Endothelial cell of umbilical vein (primary cell): ENCODE measurements at places on chromosomes 3 and 15.

DNA sequence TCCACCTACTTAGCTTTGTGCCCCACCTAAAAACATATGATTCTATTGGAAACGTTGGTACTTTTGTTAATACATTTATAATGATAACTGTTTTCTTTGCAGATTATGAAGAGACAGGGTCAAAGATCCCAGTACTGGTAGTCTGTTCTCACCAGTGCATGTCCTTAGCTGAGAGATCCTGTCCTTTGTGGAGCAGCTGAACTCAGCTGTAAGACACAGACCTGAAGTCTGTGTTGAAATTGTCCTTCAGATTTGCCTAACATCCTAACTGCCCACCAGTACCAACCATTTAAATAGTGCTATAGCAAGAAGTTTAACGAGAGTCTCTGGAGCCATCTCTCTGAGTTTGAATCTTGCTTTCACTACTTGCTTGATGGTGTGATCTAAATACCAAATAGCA is 398.7 kb downstream of the FEZF2 start:
- no peak for DNase-seq

- no peak for DNase-seq
These were observed 447.3 kb upstream of the KCNMB2 start for GRCh38 chr3:178088963-178089362.

DNA sequence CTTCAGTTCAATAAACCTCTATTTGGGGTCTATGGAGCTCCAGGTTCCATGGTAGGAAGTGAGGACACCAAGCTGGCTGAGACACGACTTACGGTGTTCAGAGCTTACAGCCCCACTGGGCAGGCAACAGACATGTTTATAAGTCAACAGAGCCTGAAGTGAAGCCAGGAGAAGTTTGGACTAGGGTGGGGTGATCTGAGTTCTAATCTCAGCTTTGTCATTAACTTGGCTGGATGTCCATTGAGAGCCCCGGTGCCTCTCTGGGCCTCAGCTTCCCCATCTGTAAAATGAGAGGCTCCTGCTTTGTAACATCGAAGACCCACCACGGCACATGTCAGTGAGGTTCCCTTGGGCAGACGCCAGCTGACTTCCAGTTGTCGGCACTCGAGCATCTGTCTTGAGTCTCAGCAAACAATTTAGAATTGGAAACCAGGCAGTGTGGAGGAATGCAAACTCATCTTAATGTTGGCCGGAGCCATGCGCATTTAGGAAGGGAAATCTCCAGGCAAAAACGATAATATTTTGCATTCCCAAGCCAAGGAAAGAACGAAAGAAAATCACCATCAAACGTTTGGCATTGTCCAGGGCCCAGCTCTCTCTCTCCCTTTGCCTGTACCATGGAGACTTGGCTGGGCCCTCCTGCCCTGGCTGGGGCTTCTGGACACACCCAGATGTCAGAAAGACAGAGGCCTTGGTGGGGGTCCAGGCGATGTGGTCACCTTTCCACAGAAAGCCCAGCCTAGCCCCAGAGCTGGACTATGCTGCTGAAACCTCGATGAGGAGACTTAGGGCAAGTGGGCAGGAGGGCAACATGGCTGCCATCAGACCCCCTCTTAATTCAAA is 18.4 kb downstream of the ITGA11 start:
- DNase-seq, result no peak

DNA sequence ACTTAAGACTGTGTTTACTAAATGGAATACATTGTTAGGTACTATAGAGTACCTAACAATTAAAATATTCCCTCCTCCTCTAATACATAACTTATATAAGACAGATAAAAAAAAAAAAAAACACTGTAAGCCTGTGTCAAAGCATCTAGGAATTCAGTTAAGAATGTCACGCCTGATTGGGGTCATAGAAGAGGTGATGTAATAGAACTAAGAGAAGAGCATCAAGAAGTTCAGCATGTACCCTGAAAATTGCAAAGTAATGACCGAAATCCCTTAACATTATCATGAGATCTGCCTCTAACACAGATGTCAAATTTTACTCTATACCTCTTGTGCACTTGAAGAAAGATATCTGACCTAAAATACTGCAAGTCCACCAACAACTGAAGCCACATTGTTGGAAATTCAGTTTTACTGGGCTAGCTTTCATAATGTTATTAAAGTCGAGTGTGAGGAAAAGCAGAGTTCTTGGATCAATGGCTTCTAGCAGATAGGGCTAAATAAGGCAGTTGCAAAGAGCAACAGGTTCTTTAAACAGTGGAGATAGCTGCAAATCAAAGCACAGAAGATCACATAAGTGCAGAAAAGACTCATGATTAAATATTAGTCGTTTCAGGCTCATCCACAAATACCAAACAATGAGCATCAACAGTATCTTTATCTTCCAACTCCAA is 75.0 kb downstream of the TBL1XR1 start:
- no peak for DNase-seq

- peak; percentile 47 for DNase-seq
These were observed 245.7 kb downstream of the FGF12 start for GRCh38 chr3:192481638-192482037.

DNA sequence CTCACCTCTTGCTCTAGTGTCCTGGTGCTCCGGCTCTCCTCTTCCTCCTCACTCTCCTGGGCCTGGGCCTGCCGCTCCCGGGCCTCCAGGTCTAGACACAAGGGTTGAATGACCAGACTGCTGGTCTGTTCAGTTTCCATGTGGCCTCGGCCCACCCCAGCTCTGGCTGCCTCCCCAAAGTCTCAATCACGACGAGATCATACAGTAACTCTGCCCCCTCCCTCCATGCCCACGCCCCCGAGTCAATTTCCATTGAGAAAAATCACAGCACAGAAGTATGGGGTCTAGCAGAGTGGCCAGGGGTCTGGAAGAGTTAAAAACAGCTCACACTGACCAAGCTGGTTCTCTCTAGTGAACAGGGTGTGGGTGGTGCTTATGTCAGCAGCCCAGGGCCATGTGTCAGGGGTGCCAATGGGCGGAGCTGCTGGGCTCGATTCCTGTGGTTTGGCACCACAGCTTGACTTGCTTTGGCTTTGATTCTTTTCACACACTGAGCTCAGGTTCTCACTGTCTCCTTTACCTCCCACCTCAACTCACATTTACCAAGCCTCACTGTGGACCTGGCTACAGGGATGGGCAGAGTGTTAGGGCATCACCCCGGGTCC is 6.9 kb downstream of the C15orf62 start:
- DNase-seq, result no peak

DNA sequence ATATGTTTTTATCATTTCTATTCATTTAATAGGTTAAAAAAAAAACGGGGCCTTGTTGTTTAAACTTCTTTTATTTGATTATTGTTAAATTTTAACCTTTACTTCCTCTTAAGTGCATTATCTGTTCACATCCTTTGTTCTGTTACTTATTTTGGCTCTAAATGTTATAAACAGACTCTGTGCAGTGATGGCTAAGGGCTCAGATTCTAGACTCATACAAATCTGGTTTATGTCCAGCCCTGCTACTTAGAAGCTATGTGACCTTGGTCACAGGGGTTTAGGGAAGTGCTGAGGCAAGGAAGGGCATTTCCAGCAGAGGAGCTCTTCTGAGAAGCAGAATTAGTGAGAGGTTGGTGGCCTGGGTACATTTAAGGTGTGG is 55.3 kb upstream of the VILL start:
- DNase-seq, result peak; percentile 76

DNA sequence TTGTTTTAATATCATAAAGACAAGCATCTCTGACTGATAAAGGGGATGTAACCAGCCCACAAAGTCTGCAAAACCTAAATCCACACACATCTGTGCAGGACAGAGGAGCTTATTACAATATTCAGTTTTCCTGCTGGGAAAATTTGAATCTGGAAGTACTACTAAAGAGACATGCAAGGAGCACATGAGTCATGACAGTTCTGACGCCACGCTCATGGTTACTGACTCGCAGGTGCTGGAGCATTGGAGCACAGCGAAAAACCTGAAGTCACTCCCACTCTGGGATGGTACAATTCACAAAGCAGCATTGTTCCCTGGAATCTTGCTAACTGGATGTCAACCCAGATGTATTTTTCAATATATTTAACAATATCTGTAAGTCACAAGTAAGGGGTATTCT is 7.6 kb upstream of the ISL2 start:
- no peak for DNase-seq

DNA sequence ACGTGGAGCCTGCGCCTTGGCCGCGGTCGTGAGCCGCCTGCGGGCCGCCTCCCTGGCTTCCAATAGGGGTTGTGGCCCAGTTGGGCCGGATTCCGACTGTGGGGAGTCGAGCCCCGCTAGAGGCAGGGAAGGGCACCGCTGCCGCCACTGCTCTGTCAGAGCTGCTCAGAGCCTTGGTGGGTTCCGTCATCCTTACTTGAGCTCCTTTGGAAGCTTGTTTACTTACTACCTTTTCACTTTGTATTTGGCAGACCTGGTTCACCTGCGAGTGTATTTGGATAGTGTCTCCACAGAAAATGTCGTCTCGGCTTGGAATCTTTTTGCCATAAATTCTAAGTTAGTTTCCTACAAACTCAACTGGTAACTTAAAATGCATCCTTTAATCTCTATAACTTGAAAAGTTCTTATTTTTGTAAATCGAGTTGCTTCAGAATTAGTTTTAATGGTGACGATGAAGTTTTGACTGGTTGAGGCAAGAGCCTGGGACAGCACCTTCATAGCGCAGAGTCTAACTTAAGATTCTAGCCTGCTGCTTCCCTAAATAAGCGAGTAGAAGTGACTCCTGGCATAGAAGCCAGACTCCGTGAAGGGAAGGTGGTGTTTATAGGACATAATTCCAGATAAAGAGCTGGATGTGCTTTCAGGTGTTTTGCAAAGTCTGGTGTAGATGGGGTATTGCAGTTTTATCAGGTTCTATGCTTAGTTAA is 800 bp downstream of the DAG1 start:
- no peak for DNase-seq

- DNase-seq, result peak; percentile 92
These were observed 7.3 kb upstream of the ZBTB38 start for GRCh38 chr3:141360888-141361598.

- no peak for DNase-seq
These were observed 146.0 kb upstream of the TNIK start for GRCh38 chr3:171606151-171606751.

DNA sequence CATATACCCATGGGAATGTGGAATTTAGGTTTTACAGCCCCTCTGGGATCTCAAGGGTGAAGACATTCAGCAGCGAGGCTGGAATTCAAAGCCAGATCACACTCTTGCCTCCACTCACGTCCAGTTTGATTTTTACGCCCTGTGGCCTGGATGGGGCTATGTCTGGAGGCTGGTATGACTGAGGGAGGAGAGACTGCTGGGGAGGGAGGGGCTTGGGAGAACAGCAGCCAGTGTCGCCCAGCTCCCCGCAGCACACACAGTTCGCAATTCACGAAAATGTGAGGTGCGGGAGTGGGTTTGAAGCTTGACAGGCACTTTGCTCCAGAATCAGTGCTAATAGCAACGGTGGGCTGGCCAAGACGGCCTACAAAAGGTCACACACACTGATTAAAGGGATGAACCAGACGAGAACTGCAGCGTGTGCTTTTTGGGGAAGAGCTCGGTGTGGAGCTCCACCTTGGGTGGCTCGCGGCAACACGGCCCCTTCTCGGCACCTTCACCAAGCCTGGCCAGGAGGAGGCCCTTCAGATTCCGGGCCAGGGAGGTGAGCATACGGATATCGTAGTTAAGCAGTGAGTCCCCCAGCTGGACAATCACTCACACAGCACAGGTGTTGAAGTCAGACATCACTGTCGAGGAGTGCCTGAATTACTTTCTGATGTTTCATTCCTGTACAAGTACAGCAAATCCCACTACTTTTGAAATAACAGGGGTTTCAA is 16.4 kb downstream of the EHD4 start:
- no peak for DNase-seq

DNA sequence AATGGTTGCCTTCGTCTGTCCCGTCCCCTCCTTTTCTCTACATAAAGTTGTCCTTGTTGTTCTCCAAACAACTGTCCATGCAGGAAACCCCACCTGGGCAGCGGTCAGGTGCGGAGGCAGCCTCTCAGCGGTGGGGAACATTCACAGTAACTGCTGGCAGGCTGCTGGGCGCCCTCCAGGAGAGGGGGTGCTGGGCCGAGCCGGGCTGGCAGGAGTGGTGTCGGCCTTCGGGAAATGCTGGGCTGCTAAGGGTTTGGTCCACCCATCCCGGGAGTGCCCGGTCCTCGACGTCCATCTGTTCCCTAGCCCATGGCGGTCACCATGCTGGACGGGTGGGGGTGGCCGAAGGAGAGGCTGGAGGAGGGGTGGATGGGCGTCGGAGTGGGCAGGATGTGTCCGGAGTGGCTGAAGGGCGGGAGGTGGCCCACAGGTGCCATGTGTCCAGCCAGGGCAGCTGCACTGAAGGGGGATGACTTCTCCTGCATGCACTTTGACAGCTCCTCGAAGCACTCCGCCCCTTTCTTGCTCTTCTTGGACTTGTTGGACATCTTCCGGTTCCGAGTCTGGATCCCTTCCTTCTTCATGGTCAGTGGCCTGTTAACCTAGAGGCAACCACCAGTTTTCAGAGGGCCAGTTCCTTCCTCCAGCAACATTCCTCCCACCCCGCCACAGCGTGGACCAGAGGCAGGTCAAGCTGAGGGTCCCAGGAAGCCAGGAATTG is 12.1 kb downstream of the GATA2 start:
- no peak for DNase-seq

GRCh38 chr3:110164632-110165369 is 827.5 kb upstream of the DPPA4 start:
- no peak for DNase-seq

- DNase-seq, result no peak
These were observed 143.6 kb upstream of the GRM7 start for GRCh38 chr3:6717026-6717943.

DNA sequence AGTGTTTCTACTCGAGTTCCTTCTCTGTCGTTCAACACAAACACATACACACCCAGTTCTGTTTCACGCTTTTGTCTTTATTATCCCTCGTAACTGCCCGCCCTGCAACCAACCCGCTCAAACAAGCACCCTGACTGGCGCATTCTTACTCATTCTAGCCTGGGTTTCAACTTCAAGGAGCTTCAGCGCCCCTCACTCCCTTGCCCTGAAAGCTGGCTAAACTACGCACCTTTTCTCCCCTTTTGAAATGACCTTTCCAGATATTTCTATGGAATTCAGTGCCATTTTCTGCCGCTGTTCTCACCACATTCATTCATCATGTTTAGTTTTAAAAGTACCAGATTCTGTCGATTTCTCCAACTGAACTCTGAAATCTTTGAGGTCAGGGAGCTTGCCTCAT is 653 bp upstream of the MFSD1 start:
- DNase-seq, result peak; percentile 37

- no peak for DNase-seq
These were observed 396.6 kb downstream of the RBMS3 start for GRCh38 chr3:29677421-29677820.

DNA sequence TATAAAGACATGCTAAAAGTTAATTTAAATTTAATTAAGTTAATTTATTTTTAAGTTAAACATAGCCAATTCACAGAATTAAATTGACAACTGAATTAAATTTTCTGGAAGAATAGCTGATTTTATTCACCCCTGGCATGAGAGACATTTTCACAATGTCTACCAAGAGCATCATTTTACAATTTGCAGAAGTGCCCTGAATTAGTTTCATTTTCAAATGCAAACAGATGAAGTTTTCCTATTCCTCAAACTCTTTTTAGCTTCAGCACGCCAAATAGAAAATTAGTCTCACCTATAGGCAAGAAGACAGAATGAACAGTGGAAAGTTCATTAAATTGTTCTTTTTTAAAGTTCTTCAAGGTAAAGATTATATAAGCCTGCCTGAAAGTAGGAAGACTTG is 259.3 kb downstream of the ZBBX start:
- DNase-seq, result no peak

GRCh38 chr3:23324745-23325144 is 121.6 kb downstream of the UBE2E2 start:
- DNase-seq, result peak; percentile 77

- no peak for DNase-seq
These were observed 408.0 kb downstream of the TBL1XR1 start for GRCh38 chr3:176789281-176789705.

GRCh38 chr3:178455226-178455625 is 81.0 kb upstream of the KCNMB2 start:
- DNase-seq, result no peak
